ENCODE measurements at places on chromosomes 3 and 15. TPM values are rescaled to one million over a fixed set of nuclear protein-coding genes. Genes with fewer than 3 reads are reported as not detected.

Gene GRK7
- polyA plus RNA-seq: not detected

Gene PDCD6IP
- 41.7 TPM for polyA plus RNA-seq

Gene IL5RA
- not detected for polyA plus RNA-seq

Gene RLBP1
- polyA plus RNA-seq: not detected

Gene FETUB
- not detected for polyA plus RNA-seq

Gene YEATS2
- 4.5 TPM for polyA plus RNA-seq

Gene WWTR1
- polyA plus RNA-seq: 93.5 TPM

Gene PRC1
- polyA plus RNA-seq: 3.5 TPM

All from aorta (tissue), 5 donors.